ENCODE measurements at places on chromosomes 1 and 21. TPM values are rescaled to one million over a fixed set of nuclear protein-coding genes. Genes with fewer than 3 reads are reported as not detected.

The PLEKHN1 gene
- polyA plus RNA-seq, result 4.9 TPM

DNA sequence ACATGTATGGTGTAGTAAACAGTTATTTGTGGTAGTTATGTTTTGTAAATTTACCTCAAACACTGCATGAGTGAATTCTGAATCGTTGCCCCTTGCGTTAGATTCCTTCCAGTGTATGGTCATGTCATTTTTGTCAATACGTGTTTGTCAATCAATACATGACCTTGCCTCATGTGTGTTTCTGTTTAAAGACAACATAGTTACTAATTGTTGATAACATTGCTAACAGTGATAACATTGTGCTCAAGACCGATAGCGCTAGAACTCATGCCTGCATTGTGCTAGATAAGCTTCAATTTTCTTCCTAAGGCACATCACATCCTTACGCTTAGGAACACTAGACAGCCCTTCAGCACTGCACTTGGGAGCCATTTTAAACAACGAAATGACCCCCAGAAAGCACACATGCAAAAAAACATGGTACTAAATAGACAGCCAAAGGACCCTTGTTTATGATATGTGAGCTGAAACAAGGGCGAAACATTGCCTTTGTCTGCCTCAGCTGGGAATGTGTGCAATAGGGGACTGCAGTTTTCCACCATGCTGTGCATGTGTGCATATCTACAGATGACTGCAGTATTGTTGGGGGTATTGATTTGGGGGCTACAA is 37.3 kb downstream of the MRPS6 start:
- no peak for DNase-seq

DNA sequence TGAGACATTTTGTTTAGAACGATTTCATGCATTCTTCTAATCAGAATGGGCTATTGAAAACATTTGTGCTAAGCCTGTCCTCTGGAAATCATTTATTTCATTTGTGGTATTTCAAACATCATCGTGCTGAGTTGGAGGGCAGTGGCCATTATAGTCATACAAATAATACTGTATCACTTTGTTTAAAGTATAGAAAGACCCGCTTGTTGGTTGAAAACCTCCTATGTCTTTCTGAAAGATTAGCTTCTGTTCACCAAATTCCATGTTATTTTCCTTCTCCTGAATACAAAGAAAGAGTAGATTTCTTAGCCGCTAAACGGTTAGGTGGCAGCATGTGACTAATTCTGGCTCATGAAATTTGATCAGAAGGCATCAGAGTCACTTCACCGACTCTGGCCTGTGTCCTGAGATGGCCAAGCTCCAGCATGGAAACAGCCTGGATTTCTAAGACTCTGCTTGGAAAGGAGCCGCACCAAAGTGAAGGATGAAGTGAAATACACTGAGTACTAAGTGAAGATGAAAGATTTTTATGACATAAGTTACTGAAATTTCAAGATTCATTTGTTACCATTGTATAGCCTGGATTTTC is 355.1 kb downstream of the USP25 start:
- no peak for DNase-seq

The MIXL1 gene
- not detected for polyA plus RNA-seq

GRCh38 chr1:210367566-210367965 is 38.9 kb downstream of the HHAT start:
- DNase-seq, result no peak

DNA sequence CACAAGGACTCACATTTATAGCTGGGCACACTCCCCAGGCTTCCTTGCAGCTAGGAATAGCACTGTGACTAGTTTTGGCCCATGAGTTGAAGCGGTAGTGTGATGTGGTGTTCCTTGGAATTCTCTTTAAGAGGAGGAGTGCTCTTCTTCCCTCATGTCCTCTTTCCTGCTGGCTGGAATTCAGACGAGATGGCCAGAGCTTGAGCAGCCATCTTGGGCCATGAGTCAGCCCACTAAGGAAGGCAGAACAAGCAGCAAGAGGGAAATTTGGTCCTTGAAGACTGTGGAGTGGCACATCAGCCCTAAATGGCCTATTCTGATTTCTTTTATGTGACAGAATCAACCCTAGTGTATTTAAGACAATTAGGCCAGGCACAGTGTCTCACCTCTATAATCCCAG is 20.0 kb downstream of the HTR6 start:
- no peak for DNase-seq

DNA sequence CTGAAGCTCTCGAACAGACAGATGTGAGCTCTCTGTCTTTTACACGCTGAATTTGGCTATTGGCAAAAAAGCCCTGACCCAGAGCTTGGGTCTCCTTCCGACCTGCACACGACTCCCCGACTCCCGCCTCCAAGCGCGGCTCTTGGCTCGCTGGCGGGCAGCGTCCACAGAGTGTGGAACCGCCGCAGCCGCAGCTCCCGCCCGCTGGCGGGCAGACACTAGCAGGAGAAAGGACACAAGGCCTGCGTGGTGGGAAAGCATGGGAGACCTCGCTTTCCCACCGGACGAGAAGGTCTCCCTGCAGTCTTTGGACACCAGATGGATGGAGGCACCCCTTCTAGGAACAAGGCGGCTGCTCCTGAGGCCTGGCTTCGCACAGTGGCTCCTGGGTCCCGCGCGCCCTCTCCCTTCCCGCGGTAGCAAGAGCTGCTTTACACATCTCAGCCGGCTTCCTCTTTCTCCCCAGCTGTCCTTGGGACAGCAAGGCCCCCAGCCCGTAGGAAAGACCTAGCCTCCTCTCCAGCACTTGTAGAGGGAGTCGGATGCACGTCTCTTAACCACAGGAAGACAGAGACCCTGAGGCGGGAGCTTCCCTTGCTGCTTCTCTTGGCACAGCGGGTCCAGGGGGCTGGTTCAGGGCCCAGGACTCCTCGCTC is 92.1 kb downstream of the PRKAB2 start:
- no peak for DNase-seq

DNA sequence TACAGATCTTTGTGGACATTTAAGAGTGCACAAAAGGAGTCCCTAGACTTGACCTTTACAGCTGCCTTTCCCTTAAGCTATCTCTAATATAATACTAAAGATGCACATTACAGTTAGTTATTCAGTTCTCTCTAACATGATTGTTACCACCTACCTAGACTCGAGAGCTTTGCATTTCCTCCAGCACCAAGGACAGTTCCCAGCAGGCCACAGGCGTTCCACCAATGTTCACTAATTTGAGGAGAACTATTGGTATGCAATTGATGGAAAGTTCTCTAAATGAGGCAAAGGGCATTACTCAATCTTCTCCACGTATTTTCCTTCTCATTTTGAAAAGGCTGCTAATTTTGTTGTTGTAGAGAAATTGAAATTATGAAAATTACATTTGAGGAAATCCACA is 5.4 kb upstream of the NTNG1 start:
- no peak for DNase-seq

The EPHB2 gene
- polyA plus RNA-seq, result 0.10 TPM

DNA sequence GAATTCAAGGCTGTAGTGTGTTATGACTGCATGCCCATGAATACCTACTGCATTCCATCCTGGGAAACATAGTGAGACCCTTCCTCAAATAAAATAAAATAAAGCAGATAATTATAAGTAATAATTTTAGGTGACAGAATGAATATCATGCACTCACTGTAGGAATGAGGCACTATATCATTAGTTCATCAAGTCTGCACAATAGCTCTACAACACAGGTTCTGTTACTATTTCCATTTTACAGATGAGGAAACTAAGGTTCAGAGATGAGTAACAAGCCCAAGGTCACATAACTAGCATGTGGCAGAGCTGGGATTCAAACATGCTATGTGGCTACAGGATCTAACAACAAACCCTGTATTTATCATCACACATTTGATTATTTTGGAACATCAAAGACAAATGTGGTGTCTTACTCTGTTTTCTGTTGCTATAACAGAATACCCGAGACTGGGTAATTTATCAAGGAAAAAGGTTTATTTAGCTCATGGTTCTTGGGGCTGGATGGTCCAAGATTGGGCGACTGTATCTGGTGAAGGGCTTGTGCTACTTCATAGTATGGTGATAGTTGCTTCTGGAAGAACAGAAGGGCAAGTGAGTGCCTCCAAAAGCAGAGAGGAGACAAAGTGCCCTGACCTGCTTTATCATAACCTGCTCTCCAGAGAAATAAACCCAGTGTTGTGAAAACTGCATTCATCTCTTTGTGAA is 4.8 kb upstream of the ZNF691 start:
- DNase-seq, result no peak

- peak; percentile 48 for DNase-seq
Observed at GRCh38 chr1:88327391-88328267, 356.4 kb upstream of the PKN2 start.

DNA sequence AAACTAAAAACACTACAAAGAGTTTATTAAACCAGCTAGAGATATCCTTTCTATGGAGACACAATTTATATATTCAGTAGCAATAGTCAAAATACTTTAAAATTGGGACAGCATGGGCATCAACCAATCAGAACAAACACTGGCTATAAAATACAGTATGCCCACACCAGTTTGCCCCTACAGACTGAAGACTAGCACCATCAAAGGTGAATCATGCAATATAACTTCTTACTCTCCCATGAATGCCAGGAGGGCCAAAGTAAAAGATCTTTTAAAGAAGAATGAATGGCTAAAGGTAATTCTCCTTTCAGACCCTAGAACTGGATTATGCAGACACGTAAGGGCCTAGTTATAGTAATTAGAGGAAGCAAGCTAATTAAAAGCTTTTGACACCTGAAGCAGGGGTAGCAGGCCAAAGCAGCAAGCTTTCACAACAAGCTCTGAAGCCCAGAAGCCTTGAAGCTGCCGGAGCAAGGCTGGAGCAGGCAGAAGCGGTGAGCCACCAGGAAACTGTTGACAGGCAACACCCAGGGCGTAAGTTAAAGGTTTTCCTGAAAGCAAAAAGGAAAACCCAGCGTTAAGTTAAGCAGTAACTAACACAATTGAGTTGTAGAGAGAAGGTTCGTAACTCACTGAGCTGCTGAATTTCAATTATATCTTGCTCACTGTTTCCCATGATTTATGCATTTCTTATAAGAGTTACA is 99.3 kb downstream of the CDC42BPA start:
- DNase-seq, result no peak

- DNase-seq, result no peak
Observed at GRCh38 chr1:165161130-165161529, 195.4 kb downstream of the LMX1A start.

The UBE2U gene
- not detected for polyA plus RNA-seq

The THEM5 gene
- polyA plus RNA-seq, result 0.18 TPM

- no peak for DNase-seq
Observed at GRCh38 chr1:151693057-151693651, 23.4 kb downstream of the CELF3 start.

GRCh38 chr1:209248649-209249279 is 334.8 kb upstream of the CAMK1G start:
- DNase-seq, result peak; percentile 53

DNA sequence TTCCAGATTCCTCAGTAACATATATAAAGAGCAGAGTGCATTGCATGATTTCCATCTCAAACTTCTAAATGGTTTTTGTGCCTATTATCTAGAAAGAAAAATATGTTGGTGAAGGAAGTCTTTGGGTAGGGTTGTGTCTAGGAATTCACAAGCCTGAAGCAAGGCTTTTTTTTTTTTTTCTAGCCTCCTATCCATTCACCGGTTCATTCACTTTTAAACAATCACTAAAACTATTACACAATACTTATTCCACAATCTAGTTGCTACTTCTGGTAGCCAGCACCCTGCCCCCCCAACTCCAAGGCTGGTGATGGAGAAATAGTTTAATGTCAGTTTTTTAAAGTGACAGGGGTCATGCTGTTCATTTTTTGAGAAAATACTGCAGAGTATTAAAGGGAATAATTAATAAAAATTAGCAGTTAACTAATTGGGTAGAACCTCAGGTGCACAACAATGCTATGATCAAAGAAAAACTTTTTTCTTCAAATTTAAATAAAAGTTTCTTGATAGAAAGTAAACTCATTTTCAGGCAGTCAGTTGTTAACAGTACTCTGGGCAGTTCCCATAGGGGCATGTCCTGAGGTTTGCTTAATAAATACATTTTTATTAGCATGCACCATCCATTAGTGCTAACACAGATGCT is 10.9 kb downstream of the IRF2BP2 start:
- no peak for DNase-seq

The PTTG1IP gene
- polyA plus RNA-seq, result 140 TPM

DNA sequence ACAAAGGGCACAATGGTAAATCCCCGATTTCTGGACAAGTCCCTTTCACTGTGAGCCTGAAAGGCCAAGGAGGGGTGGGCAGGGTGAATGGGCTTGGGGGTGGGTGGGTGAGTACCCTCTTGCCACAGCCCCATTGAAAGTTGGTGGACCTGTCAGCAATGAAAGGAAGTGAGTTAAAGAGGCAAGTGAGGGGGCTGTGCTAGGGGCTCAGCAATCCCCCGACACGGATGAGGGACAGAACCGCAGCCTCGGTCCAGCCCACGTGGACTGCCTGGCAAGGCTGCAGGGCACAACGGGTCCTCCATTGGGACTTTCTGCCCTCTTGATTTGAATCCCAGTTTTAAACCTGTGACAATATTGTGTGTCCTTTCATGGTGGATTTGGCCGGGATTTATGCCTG is 255.3 kb downstream of the FOXD2 start:
- no peak for DNase-seq

The TNFRSF14 gene
- polyA plus RNA-seq, result 7.5 TPM

Data from keratinocyte (primary cell).